ENCODE measurements at places on chromosomes 13 and 19.

GRCh38 chr13:21069561-21070004 is 8.2 kb upstream of the LATS2 start:
- peak; percentile 52 for DNase-seq

GRCh38 chr13:54175466-54175865 is 1146.9 kb downstream of the OLFM4 start:
- DNase-seq = no peak

DNA sequence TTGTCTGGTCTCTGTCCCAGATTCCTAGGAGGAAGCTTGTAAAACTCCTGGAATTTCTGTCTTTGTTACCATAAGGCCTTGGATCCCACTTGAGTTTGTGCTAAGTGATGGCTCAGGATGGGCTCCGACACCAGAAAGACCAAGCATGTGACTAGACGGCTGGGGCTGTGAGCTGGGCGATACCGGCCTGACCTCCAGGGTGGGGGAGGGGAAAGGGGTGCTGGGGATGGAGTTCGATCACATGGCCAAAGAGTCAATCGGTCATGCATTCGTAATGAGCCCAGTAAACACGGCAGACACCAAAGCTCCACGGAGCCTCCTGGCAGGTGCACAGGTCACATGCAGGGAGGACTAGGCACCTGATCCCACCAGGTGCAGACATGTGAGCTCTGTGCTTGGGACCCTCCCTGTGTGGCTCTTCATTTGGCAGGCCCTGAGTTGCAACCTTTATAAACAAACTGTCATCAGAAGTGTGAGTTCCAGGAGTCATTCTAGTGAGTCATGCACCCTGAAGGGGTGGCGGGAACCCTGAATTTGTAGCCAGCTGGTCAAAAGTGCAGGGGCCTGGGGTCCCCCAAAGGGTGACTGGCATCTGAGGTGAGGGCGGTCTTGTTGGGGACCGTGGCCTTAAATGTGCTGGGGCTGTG is 27.1 kb downstream of the ELAVL1 start:
- DNase-seq = no peak

- no peak for DNase-seq
Measured at GRCh38 chr19:29819986-29820385, 8.2 kb downstream of the CCNE1 start.

DNA sequence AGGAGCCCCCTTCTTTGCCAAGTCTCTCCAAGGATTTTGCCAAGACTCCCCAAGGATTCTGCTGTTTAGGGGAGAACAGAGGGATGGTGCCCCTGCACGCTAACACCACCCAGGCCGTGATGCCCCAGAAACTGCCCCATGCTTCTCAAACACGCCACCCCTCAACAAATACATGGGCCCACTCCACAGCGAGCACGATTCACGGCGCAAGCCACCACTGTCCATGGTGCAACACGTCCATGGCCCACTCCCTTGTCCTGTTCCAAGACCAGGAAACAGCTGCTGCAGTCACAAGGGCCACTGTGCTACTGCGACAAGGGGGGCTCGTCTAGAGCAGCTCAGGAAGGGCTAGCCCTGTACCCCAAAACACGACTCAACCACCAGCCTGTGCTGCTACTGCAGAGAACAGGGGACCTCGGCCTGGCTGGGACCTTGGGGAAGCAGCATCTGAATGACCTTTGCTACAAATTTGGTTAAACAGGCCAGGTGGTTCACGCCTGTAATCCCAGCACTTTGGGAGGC is 36.5 kb upstream of the ISYNA1 start:
- DNase-seq = no peak

DNA sequence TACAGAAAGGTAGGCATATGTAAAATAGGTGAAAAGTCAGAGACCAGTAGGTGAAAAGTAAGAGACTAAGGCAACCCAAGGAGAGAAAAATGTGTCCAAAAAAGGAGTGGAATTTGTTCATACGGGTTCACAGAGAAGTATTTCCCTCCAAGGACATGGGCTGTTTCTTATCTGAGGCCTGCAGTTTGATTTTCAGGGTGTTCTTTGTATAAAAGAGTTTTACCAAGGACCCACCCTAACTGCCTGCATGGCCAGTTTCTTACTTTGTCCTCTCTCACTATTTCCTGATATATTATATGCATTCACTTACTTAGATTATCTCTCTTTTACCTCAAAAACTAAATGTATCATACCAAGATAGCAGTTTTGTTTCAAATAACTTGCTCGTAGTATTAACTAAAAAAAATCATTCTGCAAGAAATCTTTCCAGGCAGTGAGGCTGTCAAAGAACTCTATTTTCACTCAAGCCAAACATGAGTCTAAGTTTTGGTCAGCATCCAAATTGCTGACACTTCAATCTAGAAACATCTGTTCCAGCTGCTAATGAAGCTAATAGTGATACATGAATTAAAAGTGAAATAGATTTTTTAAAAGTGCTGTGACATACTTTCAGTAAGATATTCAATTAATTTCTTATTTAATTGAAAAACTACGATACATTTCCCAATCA is 141.4 kb upstream of the SGCG start:
- peak; percentile 72 for DNase-seq

- peak; percentile 99 for DNase-seq
Measured at GRCh38 chr19:3035542-3036118, 6.5 kb upstream of the TLE2 start.

GRCh38 chr13:46313432-46314257 is 73.4 kb downstream of the RUBCNL start:
- peak; percentile 41 for DNase-seq

DNA sequence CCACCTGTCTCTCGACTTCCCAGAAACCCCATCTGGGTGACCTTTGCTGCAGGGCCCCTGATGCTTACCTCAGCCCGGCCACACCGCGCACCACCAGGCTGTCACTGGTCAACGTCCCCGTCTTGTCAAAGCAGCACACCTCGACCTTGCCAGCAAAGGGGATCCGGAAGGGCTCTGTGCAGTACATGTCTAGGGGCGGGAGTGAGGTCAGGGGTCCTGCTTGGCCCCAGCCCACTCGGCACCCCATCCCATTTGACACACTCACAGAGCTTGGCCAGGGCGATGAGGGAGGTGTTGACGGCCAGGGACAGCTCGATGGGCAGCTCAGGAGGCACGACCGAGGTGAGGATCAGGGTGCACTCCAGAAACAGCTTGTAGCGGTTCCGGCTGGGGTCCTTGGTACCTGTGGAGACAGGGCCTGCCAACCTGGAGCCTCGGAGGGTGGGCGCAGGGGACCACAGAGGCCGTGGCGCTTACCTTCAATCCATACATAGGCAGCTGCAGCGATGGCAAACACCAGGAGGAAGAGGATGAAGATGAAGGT is 8.4 kb downstream of the ATP13A1 start:
- DNase-seq = no peak

GRCh38 chr13:22883956-22884355 is 296.8 kb upstream of the SGCG start:
- DNase-seq = no peak

DNA sequence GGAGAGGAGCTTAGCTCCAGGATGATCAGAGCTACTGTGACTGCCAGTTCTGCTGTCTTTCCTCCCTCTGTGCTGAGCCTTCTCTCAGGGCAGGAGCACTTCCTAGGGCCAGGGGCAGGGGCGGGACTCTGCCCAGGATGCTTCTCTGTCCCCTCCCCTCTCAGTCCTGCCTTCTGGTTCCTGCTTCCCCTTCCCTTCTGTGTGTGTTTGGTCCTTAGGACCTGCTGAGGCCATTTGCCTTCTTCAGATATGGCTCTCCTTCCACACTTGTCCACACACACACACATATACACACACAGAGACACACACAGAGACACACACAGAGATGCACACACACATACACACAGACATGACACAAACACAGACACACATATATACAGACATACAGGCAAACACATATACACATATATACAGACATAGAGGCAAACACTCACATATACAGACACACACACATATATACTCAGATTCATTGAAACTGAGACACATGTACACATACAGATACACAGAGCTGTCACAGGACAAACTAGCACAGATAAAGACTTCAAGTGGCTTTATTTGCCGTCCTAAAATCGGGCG is 22.0 kb upstream of the CD177 start:
- no peak for DNase-seq

GRCh38 chr19:30062065-30062906 is 120.2 kb downstream of the URI1 start:
- DNase-seq = no peak

- no peak for DNase-seq
Measured at GRCh38 chr19:48720251-48720612, 707 bp upstream of the MAMSTR start.

DNA sequence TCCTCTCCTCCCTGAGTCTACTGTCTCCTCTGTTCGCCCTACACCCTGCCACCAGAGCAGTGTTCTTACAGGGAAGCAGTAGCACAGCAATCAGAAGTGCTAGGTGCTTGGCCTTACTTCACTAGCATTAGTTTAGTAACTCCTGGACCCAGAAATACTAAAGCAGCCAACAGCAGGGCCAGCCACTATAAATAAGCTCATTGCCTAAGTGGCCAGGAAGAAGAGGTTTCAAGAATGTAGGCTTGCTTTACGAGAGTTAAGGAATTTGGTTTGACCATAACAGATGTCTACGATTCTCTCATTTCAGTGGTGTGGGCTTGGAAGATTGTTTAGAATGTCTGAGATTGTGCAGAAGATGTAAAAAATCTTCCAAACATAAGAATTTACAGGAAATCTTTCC is 103.3 kb downstream of the ZAR1L start:
- DNase-seq = no peak

DNA sequence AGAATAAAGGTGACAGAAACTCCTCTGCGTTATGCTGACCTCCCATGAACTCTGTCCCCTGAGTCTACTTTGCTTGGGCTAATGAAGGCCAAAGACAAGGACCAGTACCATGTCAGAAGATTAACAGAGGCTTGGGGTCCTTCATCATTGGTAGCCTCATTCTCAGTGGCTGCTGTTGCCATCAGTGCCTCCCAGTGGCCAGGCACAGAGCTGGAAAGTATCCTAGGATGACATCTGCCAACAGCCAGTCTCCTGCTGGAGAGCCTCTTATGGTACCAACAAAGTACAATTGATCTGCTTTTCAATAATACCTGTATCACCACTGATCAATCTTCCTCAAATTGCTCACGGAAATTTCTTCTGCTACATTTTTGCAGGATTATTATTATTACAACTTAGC is 281.6 kb downstream of the DNAJC15 start:
- peak; percentile 10 for DNase-seq

- DNase-seq = no peak
Measured at GRCh38 chr19:5910638-5910907, 3.5 kb upstream of the CAPS start.

- no peak for DNase-seq
Measured at GRCh38 chr19:1161716-1162115, 12.4 kb downstream of the SBNO2 start.

GRCh38 chr13:91212231-91212630 is 135.3 kb upstream of the MIR17HG start:
- peak; percentile 21 for DNase-seq

- DNase-seq = no peak
Measured at GRCh38 chr19:52963247-52963618, 552 bp upstream of the ZNF816 start.

DNA sequence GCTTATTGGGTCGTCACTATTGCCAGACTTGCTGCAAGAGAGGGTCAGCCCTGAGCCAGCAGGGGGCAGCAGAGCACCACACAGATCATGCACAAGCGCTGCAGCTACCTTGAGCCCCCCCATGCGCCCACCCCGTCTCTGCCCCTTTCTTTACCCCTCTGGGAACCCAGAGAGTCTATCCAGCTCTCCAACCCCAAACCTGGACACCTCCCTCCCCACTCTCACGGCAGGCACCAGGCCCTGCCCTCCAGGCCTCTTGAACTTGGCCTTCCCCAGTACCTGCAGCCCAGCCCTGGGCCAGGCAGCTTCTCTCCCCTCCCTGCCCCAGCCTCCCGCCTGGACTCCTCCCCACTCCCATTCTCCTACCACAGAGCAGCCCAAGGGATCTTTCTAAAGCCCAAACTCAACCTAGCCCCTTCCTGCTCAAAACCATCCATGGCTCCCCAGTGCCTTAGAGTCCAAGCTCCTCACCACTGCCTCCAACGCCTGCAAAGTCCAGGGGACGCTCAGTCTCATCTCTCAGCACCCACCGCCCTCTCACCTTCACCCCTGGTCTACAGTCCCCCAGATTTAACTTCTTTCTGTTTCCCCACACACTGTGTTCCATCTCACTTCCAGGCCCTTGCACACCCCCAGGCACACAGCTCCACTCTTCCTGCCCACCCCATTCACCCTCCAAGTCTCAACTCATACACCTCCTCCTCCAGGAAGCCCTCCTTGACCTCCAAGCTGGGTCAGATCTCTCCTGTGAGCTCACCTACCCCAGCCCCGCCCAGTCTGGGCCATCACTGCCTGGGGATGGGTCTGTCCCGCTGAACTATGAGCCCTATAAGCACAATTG is 9.4 kb upstream of the CEACAM16 start:
- DNase-seq = peak; percentile 84

GRCh38 chr13:64723724-64724123 is 2506.4 kb downstream of the PCDH9 start:
- DNase-seq = no peak

DNA sequence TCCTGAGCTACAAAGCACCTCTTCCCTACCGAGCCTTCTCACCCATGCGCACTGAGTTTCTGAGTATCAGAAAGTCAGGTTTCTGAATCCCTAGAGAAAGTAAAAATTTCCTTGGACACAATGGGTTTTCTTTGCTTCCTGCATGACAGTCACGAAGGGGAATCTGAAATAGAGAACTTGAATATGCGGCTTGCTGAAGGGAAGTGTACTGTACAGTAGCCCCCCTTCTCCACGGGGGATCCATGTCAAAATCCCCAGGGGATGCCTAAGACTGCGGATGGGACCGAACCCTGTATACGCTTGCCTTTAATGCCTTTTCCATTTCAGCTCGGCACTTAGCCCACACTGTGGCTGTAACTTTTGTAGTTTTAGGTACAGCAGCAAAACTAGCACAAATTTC is 107.9 kb downstream of the GGACT start:
- DNase-seq = no peak

DNA sequence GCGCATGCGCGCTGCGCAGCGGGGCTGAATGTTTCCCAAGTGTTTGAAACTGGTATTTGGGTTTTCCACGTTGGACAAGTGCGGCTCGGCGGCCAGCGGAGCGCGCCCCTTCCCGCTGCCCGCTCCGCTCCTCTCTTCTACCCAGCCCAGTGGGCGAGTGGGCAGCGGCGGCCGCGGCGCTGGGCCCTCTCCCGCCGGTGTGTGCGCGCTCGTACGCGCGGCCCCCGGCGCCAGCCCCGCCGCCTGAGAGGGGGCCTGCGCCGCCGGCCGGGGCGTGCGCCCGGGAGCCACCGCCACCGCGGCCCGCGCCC is at the start of gene ING1:
ING1 (plus strand) TSS at position 59 of the 311 bp plus-strand sequence. CDS start 450 bp downstream, outside the sequence.
- DNase-seq = no peak

DNA sequence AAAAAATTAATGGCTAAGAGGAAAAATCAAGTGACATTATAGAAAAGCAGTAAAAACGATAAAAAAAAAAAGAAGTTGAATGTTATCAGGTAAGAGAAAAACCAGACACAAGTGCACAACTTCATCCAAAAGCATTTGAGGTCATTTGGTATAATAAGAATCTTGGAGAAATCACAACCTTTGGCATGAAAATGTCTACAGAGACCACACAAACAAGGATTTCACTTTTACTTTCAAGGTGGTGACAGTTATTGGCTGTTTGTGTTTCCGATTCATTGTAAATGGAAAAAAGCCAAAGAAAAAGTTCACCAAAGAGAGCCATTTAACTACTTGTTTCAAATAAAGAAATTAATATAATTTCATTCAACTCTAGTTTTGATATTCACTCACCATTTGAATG is 1193.5 kb downstream of the PCDH9 start:
- no peak for DNase-seq

GRCh38 chr19:3276341-3276799 is 51.9 kb downstream of the CELF5 start:
- no peak for DNase-seq

- no peak for DNase-seq
Measured at GRCh38 chr13:96672016-96672415, 322.3 kb downstream of the OXGR1 start.
